ENCODE measurements at places on chromosomes 16 and 17.
A peak's percentile ranks its signal among the peaks of the same experiment; 100 is the strongest.

DNA sequence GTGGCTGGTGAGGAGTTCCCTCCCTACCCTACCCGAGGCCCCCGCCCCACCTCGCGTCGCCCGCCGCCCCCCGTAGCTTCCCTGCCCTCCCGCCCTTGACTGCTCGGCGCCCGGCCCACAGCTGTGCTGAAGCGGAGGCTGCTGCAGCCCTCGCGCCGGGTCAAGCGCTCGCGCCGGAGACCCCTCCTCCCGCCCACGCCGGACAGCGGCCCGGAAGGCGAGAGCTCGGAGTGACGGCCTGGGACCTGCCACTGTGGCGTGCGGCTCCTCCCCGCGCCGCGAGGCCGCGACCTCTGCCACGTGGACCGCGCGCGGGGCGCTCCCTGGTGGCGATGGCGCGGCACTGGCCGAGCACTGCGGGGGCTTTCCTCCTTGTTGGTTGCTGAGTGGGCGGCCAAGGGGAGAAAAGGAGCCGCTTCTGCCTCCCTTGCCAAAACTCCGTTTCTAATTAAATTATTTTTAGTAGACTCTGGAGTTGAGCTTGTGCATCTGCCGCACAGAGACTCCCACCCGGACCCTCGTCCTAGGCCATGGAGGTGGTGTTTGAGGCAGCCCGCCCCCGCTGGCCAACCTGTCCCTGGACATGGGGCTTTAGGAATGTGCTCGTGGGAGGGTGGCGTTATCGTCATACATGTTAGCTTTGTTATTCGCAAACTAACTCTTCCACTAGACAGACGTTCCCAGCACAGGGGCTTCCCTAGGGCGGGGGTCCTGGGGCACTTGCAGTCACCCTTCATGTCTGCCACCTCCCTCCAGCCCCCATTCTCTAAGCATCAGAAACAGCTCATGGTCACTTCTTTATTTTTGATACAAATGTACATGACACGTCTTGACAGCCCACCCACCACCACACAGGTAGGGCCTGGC, 4.4 kb downstream of the TP53I13 start:
- peak; percentile 42 for DNase-seq

DNA sequence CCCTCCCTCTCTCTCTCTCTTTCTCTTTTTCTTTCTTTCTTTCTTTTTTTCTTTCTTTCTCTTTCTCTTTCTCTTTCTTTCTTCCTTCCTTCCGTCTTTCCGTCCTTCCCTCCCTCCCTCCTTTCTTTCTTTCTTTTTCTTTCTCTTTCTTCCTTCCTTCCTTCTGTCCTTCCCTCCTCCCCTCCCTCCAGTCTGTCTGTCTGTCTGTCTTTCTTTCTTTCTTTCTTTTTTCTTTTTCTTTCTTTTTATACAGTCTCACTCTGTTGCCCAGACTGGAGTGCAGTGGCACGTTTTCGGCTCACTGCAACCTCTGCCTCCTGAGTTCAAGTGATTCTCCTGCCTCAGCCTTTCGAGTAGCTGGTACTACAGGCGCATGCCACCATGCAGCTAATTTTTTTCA, 14.4 kb downstream of the CA4 start:
- DNase-seq: no peak

GRCh38 chr17:82468692-82469091, 10.2 kb downstream of the NARF start:
- DNase-seq: no peak

- DNase-seq: no peak
Observed at GRCh38 chr17:9611557-9611956, 33.8 kb upstream of the USP43 start.

DNA sequence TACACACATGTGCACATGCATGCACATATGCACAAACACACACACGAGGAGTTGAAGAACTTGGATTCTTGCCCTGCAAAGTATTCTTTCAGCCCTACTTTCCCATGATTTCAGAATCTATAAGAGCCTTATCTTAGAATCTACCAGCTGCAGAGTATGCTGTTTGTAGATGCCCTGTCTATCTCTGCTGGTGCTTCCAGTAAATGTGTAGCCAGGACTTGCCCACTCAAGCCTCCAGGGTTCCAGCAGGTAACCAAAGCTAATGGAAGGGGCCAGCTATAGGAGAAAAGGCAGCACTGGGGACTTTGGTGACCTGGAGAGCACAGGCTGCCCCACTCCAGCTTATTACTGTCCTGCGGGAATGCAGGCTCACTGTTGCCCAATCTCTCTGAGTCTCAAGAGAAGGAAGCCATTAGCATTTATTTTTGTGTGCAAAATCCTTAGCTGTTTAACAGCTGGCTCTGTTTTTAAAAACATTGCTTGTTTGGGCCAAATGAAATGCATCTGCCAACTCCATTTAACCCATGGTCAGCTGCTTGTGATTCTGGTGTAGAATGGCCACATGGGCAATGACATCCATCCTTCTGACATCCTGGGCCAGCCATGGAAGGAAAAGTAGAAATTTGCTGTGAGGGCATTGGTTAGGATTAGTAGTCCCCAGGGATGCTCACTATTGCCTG, 28.6 kb upstream of the XYLT1 start:
- no peak for DNase-seq

- no peak for DNase-seq
Observed at GRCh38 chr17:62712171-62712581, 84.7 kb downstream of the MRC2 start.

GRCh38 chr17:57810721-57811637, 38.9 kb downstream of the MRPS23 start:
- DNase-seq: no peak

- DNase-seq: no peak
Observed at GRCh38 chr17:28612936-28613872, 781 bp downstream of the RSKR start.

DNA sequence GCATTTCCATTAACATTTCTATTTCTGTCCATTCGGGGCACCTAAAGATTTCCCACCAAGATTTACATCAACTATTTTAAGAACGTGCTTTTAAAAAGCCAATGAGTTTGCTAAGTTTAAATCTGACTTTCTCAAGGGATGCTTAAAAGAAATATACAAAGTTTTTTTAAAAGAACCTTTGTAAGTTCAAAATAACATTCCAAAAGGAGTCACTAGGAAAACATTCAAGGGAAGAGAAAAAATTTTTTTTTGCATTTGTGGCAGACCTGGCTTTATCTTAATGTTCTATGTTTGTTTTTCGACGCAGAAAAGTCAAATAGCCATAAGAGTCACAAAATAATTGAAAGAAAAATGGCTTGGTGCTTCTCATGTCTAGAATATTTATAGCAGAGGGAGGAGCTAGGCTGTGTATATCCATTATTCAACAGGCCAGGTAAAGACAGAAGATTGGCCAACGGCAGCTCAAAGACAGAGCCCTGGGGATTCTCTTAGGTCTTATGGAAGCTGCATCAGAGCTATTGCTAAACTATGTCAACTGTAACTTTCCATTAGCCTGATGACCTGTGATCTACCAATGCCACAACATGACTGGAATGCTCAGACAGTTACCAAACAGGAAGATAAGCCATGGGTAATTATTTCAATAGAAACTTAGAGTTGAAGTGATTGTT, 37.8 kb upstream of the MYOCD start:
- no peak for DNase-seq

Data from stimulated activated CD4-positive, alpha-beta T cell treated with anti-CD3 and anti-CD28 coated beads, Interleukin-4, amount 100 ng/mL, for 48 hours (primary cell).